ENCODE measurements at places on chromosomes 4 and X.

- no peak for DNase-seq
These were observed 62.7 kb upstream of the ARHGAP36 start for GRCh38 chrX:130995439-130995838.

- no peak for DNase-seq
These were observed 36.5 kb downstream of the SHOX start for GRCh38 chrX:666762-667720.

DNA sequence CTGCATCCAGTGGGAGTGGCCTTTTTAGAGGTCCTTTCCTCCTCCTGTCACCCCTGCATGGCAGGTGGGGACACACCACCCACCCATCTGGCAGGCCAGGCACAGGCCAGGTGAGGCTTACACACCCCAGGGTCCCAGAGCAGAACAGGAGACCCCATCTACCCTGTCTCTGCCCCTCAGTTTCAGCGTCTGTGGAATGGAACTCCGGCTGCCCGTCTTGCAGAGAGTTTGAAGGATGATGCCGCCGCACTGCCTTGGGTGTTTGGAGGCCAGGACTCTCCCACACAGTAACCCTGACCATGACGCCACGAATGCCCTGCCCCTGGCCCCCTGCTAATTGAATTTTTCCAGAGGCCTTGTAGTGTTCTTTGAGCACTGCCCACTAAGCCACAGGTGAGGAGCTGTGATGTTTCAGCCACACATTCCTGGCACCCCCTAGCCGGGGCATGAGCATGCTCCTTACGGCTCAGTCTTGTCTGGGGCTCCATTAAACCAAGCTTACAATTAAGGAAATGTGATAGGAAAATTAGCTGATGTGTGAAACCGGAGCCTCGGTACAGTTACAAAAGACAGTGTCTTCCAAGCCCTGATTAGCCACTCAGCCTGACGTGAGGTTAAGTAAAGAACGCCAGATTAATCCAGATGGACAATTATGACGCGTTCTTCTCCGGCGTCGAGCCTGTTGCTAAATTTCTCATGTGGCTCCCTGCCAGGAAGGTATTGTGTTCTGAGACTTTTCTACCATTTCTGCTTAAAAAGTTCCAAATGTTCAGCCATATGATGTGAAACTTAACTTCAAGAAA, 39.3 kb downstream of the HMX1 start:
- no peak for DNase-seq

GRCh38 chr4:168183717-168184571, 91.6 kb downstream of the ANXA10 start:
- DNase-seq, result no peak

- DNase-seq, result no peak
These were observed 28.1 kb downstream of the KLHL8 start for GRCh38 chr4:87192145-87192919.

GRCh38 chr4:3441501-3442459, at the start of gene HGFAC:
TSS of gene HGFAC (plus strand) at chr4:3441968. CDS start at chr4:3442002, 34 bp downstream.
- no peak for DNase-seq

DNA sequence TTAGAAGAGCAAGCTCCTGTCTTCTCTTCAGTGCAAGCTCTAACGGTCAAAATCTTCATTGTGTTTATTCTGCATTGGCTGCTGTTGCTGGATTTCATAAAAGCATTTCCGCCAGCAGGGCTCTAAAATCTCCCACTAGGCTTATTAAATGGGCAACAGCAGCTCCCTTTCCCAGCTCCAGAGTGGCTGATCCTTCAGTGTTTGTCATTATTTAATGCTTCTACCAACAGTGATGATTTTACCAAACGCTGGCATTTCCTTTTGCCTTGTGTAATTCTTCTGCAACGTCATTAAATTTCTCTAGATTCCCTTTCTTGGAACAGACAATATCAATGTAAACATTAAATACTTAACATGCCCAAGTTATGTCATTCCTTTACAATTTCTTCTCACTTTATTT, 20.1 kb downstream of the SLC7A11 start:
- no peak for DNase-seq

- no peak for DNase-seq
These were observed 89.4 kb downstream of the FMR1NB start for GRCh38 chrX:148070504-148070877.

GRCh38 chr4:84856468-84857049, 109.9 kb downstream of the WDFY3 start:
- no peak for DNase-seq

- no peak for DNase-seq
These were observed 167.5 kb downstream of the COL25A1 start for GRCh38 chr4:109134921-109135320.

DNA sequence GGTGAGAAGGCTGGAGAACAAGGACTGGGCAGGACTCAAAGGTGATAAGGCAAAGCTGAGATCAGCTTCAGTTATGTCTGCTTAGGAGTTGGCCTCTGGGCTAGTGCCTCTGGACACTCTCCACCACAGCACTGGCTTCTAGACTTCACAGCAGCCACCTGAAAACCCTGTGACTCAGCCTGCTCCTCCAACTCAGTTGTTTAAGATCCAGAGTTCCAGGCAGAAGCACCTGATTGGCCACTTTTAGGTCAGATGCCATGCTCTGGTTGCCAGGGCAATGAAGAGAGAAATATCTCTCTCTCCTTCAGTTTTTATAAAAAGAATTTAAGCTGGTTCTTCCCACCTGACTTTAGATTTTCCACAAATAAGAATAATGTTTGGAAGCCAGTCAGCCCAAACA, 47.9 kb upstream of the BLTP1 start:
- DNase-seq, result no peak

All from activated CD8-positive, alpha-beta memory T cell treated with anti-CD3 and anti-CD28 coated beads for 4 hours (primary cell).